ENCODE measurements at places on chromosomes 11 and 22. TPM values are rescaled to one million over a fixed set of nuclear protein-coding genes. Genes with fewer than 3 reads are reported as not detected.

- peak overlapping the region; percentile 21 for H3K27ac ChIP-seq
- H3K4me3 ChIP-seq = peak overlapping the region; percentile 67
- H3K4me1 ChIP-seq = peaks cover 25% of the 10 kb centered on the region
- DNase-seq = peak; percentile 30
- H3K36me3 ChIP-seq = no peaks in the 10 kb centered on the region
These were observed 1.9 kb downstream of the LRP4 start for GRCh38 chr11:46916286-46917108.

GRCh38 chr11:103749158-103749557 lies 287.3 kb upstream of the DDI1 start:
- H3K4me3 ChIP-seq = no peak overlapping the region
- no peak overlapping the region for H3K27ac ChIP-seq
- H3K36me3 ChIP-seq = no peaks in the 10 kb centered on the region
- DNase-seq = no peak
- no peaks in the 10 kb centered on the region for H3K4me1 ChIP-seq
- H3K27me3 ChIP-seq = no peaks in the 10 kb centered on the region

GRCh38 chr22:25068707-25069106 lies 116.2 kb downstream of the KIAA1671 start:
- H3K4me1 ChIP-seq = peaks cover 70% of the 10 kb centered on the region
- peak overlapping the region; percentile 87 for H3K27ac ChIP-seq
- no peaks in the 10 kb centered on the region for H3K36me3 ChIP-seq

GRCh38 chr22:20298803-20299745 lies 20.8 kb downstream of the DGCR6L start:
- no peaks in the 10 kb centered on the region for H3K36me3 ChIP-seq
- H3K4me1 ChIP-seq = no peaks in the 10 kb centered on the region
- H3K27ac ChIP-seq = no peak overlapping the region

DNA sequence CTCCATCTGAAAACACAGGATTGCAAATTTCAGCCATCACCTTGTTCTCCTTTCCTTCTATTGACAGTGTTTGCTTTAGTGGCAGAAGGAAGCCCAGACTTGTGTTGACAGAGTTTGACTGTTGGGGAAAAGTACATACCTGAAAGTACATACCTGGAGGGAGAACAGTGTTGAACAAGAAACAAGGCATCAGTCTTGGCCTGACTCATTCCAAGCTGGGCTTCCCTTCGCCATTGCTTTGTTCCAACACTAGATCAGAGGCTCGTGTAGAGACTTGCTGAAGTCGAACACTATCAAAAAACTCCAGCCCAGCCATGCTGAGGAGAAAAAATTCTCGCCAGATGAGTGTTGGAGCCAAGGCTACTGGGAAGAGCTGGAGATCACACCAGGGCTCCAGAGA lies 133.4 kb downstream of the BBOX1 start:
- DNase-seq = no peak
- H3K4me3 ChIP-seq = no peak overlapping the region
- no peaks in the 10 kb centered on the region for H3K4me1 ChIP-seq

Gene HEPN1
- total RNA-seq = not detected

DNA sequence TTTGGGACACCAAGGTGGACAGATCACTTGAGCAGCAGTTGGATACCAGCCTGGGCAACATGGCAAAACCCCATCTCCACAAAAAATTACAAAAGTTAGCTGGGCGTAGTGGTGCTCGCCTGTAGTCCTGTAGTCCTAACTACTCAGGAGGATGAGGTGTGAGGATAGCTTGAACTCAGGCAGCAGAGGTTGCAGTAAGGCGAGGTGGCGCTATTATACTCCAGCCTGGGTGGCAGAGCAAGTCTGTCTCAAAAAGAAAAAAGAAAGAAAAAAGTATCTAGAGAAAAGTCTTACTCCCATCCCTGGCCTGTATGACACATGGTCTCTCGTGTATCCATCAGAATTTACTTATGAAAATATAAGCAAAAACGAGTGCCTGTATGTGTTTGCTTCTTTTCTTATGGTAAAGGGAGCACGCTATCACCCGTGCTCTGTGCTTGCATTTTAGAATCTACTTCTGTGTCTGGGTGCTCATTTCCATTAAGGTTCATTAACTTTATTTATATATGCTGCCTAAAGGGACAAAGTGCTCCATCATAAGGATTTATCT lies 15.4 kb upstream of the CPT1A start:
- no peak overlapping the region for H3K4me3 ChIP-seq
- peaks cover 2% of the 10 kb centered on the region for H3K4me1 ChIP-seq
- H3K27ac ChIP-seq = no peak overlapping the region
- H3K36me3 ChIP-seq = no peaks in the 10 kb centered on the region
- DNase-seq = no peak
- H3K27me3 ChIP-seq = peaks cover 18% of the 10 kb centered on the region

DNA sequence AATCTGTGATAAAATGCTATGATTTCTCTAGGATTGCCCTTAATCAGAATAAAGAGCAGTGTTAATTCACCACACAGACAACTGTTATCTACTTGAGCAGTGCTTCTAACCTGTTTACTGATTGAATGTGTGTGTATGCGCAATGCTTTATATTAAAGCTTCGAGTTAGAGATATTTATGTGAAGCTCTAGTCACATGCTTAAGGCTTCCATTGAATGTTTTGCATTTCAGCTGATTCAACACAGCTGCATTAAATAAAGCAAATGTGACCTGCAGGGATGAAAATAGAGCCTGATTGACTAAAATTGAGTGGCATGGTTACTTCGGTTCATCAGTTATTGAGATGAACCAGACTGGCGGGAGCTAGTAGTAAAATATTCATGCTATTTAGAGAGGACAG lies 395.3 kb downstream of the JRKL start:
- H3K4me3 ChIP-seq = no peak overlapping the region
- DNase-seq = no peak
- H3K4me1 ChIP-seq = no peaks in the 10 kb centered on the region
- H3K27ac ChIP-seq = no peak overlapping the region

GRCh38 chr11:32939046-32939445 lies 46.4 kb downstream of the QSER1 start:
- no peak overlapping the region for H3K27ac ChIP-seq
- no peaks in the 10 kb centered on the region for H3K27me3 ChIP-seq
- H3K4me3 ChIP-seq = no peak overlapping the region
- peaks cover 44% of the 10 kb centered on the region for H3K36me3 ChIP-seq

GRCh38 chr11:65115361-65116082 lies 2.0 kb downstream of the ZNHIT2 start:
- H3K27me3 ChIP-seq = no peaks in the 10 kb centered on the region
- DNase-seq = no peak
- H3K4me3 ChIP-seq = peak overlapping the region; percentile 86
- peaks cover 69% of the 10 kb centered on the region for H3K4me1 ChIP-seq

DNA sequence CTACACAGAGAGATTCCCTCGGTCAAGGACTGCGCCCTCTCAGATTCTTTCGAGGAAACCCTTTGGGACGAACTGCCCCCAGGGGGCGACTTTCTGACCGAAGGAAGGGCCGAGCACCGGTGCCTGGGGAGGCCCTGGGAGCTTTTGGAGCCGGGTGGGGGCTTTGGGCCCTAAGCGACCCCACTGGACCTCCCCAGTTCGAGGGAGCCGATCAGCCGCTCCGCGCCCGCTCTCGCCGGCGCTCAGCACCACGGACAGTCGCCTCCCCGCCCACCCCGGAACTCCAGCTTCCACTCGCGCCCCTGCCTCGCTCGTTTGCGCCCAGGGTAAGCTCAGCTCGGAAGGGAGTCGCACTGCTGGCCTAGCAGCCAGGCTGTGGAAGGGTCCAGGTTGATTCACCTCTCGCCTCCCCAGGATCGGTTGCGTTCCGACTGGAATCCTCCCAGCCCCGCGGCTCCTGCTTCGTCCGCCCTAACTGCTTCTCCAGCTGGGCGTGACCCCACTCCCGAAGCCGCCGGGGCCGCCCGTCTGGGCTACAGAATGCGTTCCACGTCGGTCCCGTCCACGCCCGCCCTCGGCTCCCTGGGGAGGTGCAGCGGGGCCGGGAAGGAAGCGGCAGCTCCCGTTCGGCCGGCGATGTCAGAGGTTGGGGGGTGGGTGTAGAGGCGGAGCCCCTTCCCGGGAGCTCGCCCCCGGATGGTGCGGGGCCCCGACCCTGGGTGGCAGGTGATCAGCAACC lies 428 bp downstream of the SCN3B start:
- H3K36me3 ChIP-seq = no peaks in the 10 kb centered on the region
- no peak overlapping the region for H3K27ac ChIP-seq
- DNase-seq = peak; percentile 48
- H3K27me3 ChIP-seq = peaks cover 35% of the 10 kb centered on the region
- no peak overlapping the region for H3K4me3 ChIP-seq

- no peaks in the 10 kb centered on the region for H3K27me3 ChIP-seq
- DNase-seq = no peak
- no peak overlapping the region for H3K27ac ChIP-seq
- no peaks in the 10 kb centered on the region for H3K4me1 ChIP-seq
- no peaks in the 10 kb centered on the region for H3K36me3 ChIP-seq
These were observed 12.8 kb upstream of the ANO5 start for GRCh38 chr11:22180131-22180530.

Gene GAS2L1
- 1.4 TPM for total RNA-seq

Gene C22orf42
- total RNA-seq = not detected

DNA sequence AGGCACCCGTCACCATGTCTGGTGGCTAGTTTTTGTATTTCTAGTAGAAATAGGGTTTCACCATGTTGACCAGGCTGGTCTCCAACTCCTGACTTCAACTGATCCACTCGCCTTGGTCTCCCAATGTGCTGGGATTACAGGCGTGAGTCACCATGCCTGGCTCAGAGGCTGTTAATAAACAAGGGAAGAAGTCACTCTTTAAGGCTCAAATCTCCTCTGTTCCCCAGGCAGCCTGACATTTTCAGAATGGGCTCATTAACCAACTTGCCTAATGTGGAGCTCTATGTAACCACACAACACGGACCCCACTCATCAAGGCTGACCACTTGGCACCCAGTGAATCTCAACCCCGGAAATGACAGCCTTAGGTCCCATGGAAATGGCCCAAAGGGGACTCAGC lies 24.1 kb downstream of the APOL3 start:
- DNase-seq = no peak
- no peak overlapping the region for H3K27ac ChIP-seq
- H3K36me3 ChIP-seq = peaks cover 12% of the 10 kb centered on the region
- H3K4me3 ChIP-seq = no peak overlapping the region
- peaks cover 21% of the 10 kb centered on the region for H3K4me1 ChIP-seq
- no peaks in the 10 kb centered on the region for H3K27me3 ChIP-seq

DNA sequence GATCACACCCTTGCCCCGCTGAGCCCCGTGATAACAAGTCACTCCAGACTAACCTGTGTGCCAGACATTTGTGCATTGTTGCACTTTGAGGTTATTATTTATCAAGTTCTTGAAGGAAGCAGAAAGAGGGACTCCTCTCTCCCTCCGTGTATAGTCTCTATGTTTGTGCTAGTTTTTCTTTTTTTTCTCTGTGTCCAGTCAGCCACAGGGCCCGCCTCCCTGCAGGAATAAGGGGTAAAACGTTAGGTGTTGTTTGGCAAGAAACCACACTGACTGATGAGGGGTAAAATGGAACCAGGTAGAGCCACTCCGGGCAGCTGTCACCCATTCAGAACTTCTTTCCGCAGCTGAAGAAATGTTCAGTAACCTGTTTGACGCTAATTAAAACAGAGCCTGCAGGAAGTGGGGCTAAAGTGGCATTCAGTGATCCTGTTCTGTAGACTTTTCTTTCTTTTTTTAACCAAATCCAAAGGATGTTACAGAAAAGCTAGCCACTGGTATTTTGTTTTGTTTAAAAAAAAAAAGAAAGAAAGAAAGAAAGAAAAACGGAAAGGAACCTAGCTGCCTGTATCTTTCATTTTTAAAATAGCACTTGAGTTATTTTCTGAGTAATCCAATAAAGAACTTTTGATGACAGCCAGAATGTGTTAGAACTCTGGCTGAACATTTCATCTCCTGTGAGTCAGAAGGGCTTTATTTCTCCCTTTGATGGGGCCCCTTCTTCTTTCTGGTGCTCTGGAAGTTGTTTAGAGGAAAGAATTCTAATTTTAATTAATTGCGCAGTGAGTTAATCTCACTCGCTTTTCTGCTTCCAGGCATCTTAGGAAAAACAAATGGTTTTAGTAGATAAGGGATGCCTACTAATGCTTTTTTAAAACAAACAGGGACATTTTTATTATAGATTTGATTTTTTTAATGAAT lies 58.2 kb downstream of the COMMD9 start:
- no peaks in the 10 kb centered on the region for H3K36me3 ChIP-seq
- H3K4me1 ChIP-seq = no peaks in the 10 kb centered on the region
- peaks cover 6% of the 10 kb centered on the region for H3K27me3 ChIP-seq
- H3K4me3 ChIP-seq = no peak overlapping the region
- no peak for DNase-seq

- H3K36me3 ChIP-seq = no peaks in the 10 kb centered on the region
- no peak overlapping the region for H3K4me3 ChIP-seq
- no peak overlapping the region for H3K27ac ChIP-seq
These were observed 12.9 kb downstream of the ABTB2 start for GRCh38 chr11:34344768-34345539.

DNA sequence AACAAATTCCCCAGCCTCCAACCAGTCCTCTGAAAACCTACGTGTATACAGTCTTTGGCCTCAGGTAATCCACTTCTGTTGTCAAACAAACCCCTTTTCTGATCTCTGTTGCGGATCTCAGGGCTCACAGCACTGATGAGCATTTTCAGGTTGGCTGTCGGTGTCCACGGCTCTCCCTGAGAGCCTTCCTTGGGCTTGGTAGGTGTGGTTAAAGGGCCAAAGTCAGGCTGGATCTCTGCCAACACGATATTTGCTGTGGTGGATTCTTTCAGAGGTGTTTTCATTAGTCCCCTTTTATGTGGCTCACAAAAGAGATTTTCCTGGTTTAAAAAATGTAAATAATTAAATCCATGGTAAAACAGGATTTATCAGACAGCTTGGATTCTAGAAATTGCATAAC lies 2.9 kb downstream of the E2F8 start:
- H3K4me1 ChIP-seq = peaks cover 20% of the 10 kb centered on the region
- H3K27me3 ChIP-seq = peaks cover 15% of the 10 kb centered on the region
- no peak for DNase-seq

All from activated CD4-positive, alpha-beta memory T cell treated with anti-CD3 and anti-CD28 coated beads for 36 hours (primary cell).